Epithelial cell of esophagus (primary cell): ENCODE measurements at places on chromosomes 11 and 22.

- peak; percentile 70 for DNase-seq
These were observed 5.1 kb downstream of the ARSA start for GRCh38 chr22:50622723-50623327.

GRCh38 chr22:30204015-30204741 is 42.4 kb downstream of the LIF start:
- DNase-seq = no peak

- peak; percentile 89 for DNase-seq
These were observed 103.0 kb upstream of the CD44 start for GRCh38 chr11:35035894-35036408.

- peak; percentile 39 for DNase-seq
These were observed 16.1 kb downstream of the CPT1A start for GRCh38 chr11:68825571-68825970.

DNA sequence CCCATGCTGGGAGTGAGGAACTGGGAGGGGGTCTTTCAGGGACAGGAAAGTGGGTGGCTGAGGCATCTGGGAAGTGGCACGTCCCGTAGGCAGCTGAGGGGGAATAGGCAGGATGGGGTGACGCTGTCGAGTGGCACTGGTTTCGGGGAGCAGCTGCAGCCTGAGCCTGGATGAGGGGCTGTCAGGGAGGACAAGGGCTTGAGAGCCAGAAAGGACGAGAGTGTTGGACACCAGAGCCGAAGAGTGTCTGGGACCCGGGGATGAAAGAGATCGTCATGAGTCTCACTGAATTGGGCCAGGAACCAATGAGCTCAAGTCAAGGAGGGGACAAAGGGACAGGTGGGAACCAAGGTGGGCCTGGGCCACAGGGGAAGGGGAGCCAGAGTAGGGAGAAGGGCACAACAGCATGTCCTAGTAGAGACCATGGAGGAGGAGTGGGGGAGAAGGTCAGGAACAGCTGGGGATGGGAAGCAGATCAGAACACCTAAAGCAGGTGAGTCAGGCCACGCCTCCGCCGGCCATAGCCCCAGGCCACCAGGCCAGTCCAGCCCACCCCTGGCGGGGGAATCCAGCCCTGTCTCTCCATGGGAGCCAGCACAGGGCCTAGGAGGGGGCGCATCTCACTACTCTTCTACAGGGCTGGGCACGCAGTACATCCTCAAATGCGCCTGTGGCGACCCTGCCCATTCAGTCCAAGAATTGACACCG is 4.2 kb downstream of the RAB3IL1 start:
- no peak for DNase-seq

- no peak for DNase-seq
These were observed 84.6 kb upstream of the LDLRAD3 start for GRCh38 chr11:35859301-35859700.

GRCh38 chr11:122494221-122494620 is 161.3 kb upstream of the UBASH3B start:
- peak; percentile 21 for DNase-seq

DNA sequence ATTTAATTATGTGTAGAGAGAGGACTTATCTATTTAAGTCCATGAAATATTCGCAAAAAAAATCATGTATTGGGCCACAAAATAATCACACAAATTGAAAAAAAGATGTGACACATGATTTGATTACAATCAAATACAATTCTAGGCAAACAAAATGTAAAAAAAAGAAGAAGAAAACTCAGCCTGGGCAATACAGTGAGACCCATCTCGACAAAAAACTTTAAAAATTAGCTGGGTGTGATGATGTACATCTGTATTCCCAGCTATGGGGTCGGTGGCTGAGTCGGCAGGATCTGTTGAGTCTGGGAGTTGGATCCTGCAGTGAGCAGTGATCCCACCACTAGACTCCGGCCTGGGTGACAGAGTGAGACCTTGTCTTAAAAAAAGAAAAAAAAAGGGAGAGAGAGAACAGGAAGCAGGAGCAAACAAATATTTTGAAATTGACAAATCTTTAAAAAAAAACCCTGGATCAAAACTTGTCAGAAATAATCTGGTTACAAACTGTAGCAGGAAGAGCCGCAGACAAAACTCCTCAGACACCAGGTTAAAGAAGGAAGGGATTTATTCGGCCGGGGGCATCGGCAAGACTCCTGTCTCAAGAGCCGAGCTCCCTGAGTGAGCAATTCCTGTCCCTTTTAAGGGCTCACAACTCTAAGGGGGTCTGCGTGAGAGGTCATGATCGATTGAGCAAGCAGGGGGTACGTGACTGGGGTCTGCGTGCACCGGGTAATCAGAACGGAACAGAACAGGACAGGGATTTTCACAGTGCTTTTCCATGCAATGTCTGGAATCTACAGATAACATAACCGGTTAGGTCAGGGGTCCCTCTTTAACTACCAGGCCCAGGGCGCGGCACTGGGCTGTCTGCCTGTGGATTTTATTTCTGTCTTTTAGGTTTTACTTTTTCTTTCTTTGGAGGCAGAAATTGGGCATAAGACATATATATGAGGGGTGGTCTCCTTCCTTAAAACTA is 3.3 kb upstream of the TYMP start:
- DNase-seq = no peak

DNA sequence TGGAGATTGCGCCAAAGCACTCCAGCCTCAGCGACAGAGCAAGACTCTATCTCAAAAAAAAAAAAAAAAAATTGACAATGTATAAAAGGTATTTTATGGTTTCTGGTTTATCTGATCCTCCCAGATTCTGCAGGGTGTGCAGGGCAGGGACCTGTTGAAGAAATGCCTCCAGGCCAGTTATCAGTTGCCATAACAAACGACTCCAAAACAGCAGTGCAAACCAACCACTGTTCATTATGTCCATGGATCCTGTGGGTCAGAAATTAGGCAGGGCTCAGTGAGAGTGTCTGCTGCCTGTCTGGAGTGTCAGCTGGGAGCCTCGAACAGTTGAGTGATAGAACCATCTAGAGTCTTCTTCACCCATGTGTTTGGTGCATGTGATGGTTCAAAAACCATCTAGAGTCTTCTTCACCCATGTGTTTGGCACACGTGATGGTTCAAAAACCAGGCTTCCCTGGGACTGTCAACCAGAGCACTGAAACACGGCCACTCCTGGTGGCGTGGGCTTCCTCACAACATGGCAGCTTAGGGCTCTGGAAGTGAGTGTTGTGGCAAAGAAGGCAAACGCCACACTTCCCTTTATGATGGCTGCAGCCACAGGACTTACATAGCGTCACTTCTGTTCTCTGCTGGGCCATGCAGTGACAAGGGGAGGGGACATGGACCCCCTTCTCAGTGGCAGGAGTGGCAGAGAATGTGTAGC is 115.1 kb upstream of the CRYBB3 start:
- DNase-seq = no peak

DNA sequence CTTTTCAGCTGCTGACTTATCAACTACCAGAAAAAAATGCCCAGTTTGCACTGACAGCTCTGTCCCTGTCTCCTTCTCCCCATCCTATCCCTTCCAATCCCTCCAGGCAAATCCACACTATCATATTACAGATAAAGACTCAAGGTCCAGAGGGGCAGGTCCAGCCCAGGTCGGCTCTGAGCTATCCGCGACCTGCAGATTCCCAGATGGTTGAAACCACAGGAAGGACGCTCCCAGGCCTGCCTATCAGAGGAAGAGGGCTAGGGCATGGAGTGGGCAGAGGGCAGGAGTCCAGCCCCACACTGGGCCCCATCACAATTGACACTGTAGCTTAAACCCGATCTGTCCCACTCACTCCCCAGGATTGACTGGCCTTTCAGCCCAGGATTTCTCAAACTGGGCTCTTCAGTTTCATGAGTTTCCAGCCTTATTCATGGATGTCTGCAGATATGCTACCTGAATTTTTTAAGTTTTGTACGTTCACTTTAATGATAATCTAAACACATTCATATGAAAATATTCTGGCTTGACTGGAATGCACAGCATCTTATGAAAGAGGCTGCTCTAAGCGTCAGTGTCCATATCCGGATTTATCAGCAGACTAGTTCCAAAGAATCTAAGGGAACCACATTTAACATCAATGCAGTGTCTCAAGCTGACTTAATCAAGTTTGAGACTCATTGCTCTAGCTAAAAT is 16.4 kb upstream of the FCHSD2 start:
- no peak for DNase-seq

GRCh38 chr11:131601586-131601985 is 231.2 kb downstream of the NTM start:
- no peak for DNase-seq

DNA sequence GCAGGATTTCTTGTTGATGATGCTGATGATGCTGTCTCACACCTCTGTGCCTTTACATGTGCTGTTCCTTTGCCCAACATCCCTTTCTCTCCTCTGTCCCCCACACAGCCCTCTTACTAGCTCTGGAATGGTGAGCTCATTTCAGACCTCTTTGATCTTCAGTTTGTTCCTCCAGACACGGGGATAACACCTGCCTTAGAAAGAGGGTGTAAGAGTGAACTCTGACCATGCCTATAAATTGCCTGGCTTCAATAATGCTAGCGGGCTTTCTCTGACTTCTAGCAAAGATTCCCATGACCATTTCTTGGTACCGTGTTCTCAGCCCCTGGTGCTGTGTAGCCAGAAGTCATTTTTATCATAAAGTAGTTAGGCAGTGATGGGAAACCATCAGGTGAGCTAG is 55.9 kb upstream of the DRD2 start:
- no peak for DNase-seq

GRCh38 chr11:115502636-115503082 is 1.6 kb downstream of the CADM1 start:
- DNase-seq = no peak

GRCh38 chr11:119785131-119785530 is 56.1 kb upstream of the NECTIN1 start:
- DNase-seq = no peak
